GM12878 (cell line): ENCODE measurements at places on chromosomes 12 and 14. TPM values are rescaled to one million over a fixed set of nuclear protein-coding genes. Genes with fewer than 3 reads are reported as not detected.

- no peak for DNase-seq
- H3K36me3 ChIP-seq = no peaks in the 10 kb centered on the region
- no peak overlapping the region for H3K4me3 ChIP-seq
- no peaks in the 10 kb centered on the region for H3K27me3 ChIP-seq
Observed at GRCh38 chr12:115118177-115118724, 434.3 kb upstream of the TBX3 start.

The TMED10 gene
- total RNA-seq = 147 and 161 TPM in 2 replicates

DNA sequence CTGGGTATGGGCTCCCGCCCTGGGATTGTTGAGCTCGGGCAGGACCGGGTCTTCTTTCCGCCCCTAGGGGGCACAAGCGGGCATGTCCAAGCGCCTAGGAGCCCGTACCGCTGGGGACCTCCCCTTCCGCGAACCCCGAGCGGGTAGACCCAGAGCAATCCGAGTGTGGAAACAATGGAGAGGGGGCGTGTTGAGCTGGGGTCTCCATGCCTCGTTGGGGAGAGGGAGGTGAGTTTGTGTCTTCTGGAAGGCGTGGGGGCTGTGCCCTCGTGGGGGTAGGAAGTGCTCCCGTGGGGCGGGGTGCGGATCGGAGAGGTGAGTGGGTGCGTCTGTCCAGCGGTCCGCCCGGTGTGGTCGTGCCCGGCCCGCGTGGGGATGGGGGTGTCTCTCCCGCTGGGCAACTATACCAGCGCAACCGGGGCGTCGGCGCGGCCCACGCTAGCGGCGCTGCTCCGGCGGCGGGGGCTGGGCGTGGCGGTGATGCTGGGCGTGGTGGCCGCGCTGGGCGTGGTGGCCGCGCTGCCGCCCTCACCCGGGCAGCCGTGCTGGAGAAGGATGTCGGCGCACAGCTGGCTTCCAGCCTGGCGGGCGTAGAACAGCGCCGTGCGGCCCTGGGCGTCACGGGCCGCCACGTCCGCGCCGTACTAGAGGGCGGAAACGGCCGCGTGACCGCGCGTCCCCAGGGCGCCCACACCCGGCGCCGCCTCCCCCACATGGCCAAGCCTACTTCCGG is 12.2 kb downstream of the AGAP2 start:
- H3K36me3 ChIP-seq = peaks cover 8% of the 10 kb centered on the region; the same call in 1 of the 2 replicates
- DNase-seq = no peak
- no peaks in the 10 kb centered on the region for H3K27me3 ChIP-seq
- no peaks in the 10 kb centered on the region for H3K4me1 ChIP-seq
- H3K4me3 ChIP-seq = no peak overlapping the region

- no peak for DNase-seq
- no peak overlapping the region for H3K27ac ChIP-seq
- no peaks in the 10 kb centered on the region for H3K27me3 ChIP-seq
- no peak overlapping the region for H3K4me3 ChIP-seq
Observed at GRCh38 chr12:117440384-117440783, 79.0 kb upstream of the NOS1 start.

- no peak overlapping the region for H3K4me3 ChIP-seq
- no peaks in the 10 kb centered on the region for H3K36me3 ChIP-seq
- no peaks in the 10 kb centered on the region for H3K4me1 ChIP-seq
- DNase-seq = no peak
- peaks cover 2% of the 10 kb centered on the region; the same call in 1 of the 2 replicates for H3K27me3 ChIP-seq
Observed at GRCh38 chr12:105466901-105467598, 136.6 kb downstream of the C12orf75 start.

- no peak for DNase-seq
- no peak overlapping the region for H3K27ac ChIP-seq
- no peaks in the 10 kb centered on the region for H3K4me1 ChIP-seq
- no peak overlapping the region for H3K4me3 ChIP-seq
- no peaks in the 10 kb centered on the region for H3K27me3 ChIP-seq
Observed at GRCh38 chr14:61638595-61639387, 56.5 kb upstream of the HIF1A start.

DNA sequence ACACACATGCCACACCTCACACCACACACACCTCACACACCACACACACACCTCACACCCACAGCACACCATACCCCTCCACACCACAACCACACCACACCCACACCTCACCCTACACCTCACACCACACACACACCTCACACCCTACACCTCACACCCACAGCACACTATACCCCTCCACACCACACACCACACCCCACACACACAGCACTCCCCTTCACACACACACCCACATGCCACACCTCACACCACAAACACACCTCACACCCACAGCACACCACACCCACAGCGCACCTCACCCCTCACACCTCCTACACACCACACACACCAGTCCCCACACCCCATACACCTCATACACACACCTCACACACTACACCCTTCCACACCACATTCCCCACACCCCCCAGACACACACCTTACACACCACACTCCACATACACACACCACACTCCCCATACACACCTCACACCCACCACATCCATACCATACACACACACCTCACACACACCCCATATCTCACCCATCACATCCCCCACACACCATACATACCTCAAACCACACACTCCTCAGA is 80.0 kb downstream of the ACTN1 start:
- peaks cover 3% of the 10 kb centered on the region for H3K36me3 ChIP-seq
- no peaks in the 10 kb centered on the region; the same call in 1 of the 2 replicates for H3K4me1 ChIP-seq
- no peak overlapping the region for H3K4me3 ChIP-seq
- DNase-seq = no peak
- no peak overlapping the region for H3K27ac ChIP-seq

GRCh38 chr12:47797441-47797840 is 22.3 kb downstream of the HDAC7 start:
- H3K36me3 ChIP-seq = no peaks in the 10 kb centered on the region; the same call in 1 of the 2 replicates
- H3K27ac ChIP-seq = no peak overlapping the region

DNA sequence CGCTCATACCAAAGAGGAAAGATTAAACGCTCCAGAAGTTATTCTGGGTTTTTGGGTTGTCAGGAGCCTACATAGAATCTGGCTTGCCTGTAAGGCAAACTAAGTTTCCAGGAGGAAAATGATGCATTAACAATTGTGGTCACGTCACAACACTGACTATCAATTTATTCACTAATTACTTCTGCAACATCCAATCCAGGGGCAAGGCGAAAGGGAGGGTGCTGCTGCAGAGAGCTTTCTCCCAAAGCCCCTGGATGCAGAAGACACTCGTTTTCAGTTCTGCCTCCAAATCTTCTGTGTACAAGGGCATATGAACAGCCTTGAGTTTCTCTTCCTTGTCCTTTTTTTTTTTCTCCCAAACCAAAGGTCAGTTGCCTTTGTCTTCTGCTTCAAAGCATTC is 10.5 kb upstream of the SRRM4 start:
- H3K4me3 ChIP-seq = no peak overlapping the region
- H3K4me1 ChIP-seq = no peaks in the 10 kb centered on the region
- DNase-seq = no peak
- no peak overlapping the region for H3K27ac ChIP-seq

DNA sequence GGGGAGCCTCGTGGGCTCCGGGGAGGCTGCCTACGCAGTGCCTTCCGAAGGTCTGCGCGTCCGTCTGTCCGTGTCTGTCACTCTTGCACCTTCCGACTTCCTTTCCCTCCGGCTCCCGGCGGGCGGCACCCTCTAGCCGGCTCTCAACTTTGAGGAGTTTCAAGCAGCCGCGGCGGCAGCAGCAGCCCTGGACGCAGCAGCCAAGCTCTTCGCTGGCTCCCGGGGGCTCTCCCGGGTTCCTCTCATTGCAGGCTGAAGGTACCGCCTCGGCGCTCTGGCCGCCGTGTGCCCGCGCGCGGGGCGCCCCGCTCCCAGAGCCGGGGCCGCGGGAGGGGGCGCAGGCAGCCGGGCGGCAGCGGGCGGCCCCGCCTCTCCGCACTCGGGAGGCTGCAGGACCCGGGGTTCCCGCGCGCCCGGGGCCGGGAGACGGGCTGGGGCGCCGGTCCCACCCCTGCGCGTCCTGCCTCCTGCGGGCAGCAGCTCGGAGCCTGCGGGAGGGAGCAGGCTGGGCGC is at the start of the genes AMIGO2 and PCED1B:
AMIGO2 (minus strand) TSS at position 492 of the 513 bp plus-strand sequence. CDS start 957 bp downstream, outside the sequence.
PCED1B (plus strand) TSS at position 154 of the 513 bp plus-strand sequence. CDS start 155,443 bp downstream, outside the sequence.
- no peaks in the 10 kb centered on the region for H3K36me3 ChIP-seq
- H3K4me3 ChIP-seq = peak within 1 kb of the TSS; percentile 42
- DNase-seq = no peak
- peaks cover 19% of the 10 kb centered on the region for H3K27me3 ChIP-seq
- H3K4me1 ChIP-seq = peaks cover 10% of the 10 kb centered on the region
- no peak within 1 kb of the TSS for H3K27ac ChIP-seq
